ENCODE measurements at places on chromosomes 1 and 21. TPM values are rescaled to one million over a fixed set of nuclear protein-coding genes. Genes with fewer than 3 reads are reported as not detected.

- no peaks in the 10 kb centered on the region for H3K36me3 ChIP-seq
- no peak overlapping the region for H3K4me3 ChIP-seq
- no peaks in the 10 kb centered on the region for H3K27me3 ChIP-seq
- no peak overlapping the region for H3K27ac ChIP-seq
- no peaks in the 10 kb centered on the region for H3K4me1 ChIP-seq
- no peak for DNase-seq
These were observed 221.2 kb downstream of the FMN2 start for GRCh38 chr1:240312872-240313271.

- H3K4me1 ChIP-seq = no peaks in the 10 kb centered on the region
- no peaks in the 10 kb centered on the region for H3K27me3 ChIP-seq
- DNase-seq = no peak
- no peak overlapping the region for H3K4me3 ChIP-seq
These were observed 12.3 kb downstream of the PCSK9 start for GRCh38 chr1:55051621-55052020.

GRCh38 chr1:198534548-198535418 is 5.7 kb downstream of the ATP6V1G3 start:
- peak overlapping the region; percentile 69 for H3K4me3 ChIP-seq
- no peak for DNase-seq
- H3K36me3 ChIP-seq = peaks cover 19% of the 10 kb centered on the region
- peaks cover 58% of the 10 kb centered on the region for H3K4me1 ChIP-seq

DNA sequence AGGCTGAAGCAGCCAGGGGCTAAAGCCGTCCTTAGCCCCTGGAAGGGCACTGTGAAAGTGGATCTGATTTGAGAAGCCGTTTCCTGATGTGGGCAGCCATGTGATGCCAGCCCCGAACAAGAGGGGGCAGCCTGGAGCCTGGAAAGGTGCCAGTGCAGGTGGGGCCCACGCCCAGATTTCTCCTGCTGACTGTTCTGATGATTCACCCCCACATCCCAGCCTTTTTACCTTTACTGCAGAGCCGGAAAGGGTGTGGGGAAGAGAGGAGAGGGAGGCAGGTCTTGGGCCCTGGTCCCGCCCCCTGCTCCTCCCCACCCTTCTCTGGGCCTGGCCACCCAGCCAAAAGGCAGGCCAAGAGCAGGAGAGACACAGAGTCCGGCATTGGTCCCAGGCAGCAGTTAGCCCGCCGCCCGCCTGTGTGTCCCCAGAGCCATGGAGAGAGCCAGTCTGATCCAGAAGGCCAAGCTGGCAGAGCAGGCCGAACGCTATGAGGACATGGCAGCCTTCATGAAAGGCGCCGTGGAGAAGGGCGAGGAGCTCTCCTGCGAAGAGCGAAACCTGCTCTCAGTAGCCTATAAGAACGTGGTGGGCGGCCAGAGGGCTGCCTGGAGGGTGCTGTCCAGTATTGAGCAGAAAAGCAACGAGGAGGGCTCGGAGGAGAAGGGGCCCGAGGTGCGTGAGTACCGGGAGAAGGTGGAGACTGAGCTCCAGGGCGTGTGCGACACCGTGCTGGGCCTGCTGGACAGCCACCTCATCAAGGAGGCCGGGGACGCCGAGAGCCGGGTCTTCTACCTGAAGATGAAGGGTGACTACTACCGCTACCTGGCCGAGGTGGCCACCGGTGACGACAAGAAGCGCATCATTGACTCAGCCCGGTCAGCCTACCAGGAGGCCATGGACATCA is at the start of gene SFN:
Gene SFN (plus strand): TSS at position 369 of the 904 bp plus-strand sequence. CDS start 64 bp downstream, at position 433.
- peak within 1 kb of the TSS; percentile 94 for H3K4me3 ChIP-seq
- H3K4me1 ChIP-seq = peaks cover 40% of the 10 kb centered on the region

DNA sequence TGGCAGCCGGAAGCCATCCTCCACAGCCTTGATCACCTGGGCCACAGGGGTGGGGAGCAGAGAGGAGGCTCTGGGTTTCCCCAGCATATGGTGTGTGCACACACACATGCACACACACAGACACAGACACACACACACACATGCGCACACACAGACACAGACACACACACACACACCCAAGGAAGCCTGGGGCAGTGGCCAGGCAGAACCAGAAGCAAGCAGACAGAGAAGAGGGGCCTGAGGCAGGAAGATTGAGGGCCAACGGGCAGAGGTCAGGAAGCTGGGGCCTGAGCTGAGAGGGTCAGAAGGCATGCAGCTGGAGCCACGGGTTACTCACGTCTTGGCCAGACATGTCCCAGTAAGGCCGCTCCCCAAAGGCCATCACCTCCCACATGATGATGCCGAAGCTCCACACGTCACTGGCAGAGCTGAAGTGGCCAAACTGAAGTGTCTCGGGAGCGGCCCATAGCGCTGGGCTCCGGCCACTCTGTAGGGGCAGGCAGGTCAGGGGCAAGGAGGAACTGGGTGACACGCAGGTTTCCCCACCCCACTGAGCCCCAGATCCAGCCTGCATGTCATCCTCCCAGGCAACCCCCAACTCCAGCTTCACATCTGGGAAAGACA is 27.4 kb downstream of the CDCA8 start:
- no peaks in the 10 kb centered on the region for H3K36me3 ChIP-seq
- H3K27ac ChIP-seq = no peak overlapping the region
- peaks cover 5% of the 10 kb centered on the region for H3K27me3 ChIP-seq
- H3K4me3 ChIP-seq = no peak overlapping the region
- DNase-seq = no peak

DNA sequence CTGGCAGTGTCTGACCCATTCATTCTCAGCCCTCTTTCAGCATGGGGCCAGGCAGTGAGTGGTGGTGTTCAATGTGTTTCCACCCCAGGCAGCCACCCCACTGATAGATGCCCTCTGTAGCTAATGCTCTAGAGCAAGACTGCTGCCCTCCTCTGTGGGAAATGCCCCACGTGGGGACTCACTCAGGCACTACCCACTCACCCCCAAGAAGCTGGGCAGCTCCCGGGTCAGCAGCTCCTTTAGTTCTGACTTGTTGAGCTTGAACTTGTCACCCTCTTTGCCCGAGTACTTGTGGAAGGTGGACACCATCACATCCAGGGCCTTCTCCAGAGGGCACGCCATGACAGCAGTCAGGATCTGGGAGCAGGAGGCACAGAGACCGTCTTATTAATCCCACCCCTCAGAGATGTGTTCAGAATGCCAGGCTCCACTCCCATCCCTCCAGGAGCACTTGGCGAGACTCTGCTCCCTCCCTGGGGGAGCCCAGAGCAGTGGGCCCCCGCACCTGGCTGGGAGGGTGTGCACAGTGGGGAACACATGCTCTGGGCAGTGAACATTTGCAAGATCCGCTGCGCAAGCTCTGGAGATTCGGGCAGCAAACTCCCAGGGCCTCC is 1.0 kb downstream of the S100A4 start:
- DNase-seq = no peak
- H3K27me3 ChIP-seq = no peaks in the 10 kb centered on the region
- H3K36me3 ChIP-seq = peaks cover 45% of the 10 kb centered on the region
- H3K4me1 ChIP-seq = peaks cover 91% of the 10 kb centered on the region

DNA sequence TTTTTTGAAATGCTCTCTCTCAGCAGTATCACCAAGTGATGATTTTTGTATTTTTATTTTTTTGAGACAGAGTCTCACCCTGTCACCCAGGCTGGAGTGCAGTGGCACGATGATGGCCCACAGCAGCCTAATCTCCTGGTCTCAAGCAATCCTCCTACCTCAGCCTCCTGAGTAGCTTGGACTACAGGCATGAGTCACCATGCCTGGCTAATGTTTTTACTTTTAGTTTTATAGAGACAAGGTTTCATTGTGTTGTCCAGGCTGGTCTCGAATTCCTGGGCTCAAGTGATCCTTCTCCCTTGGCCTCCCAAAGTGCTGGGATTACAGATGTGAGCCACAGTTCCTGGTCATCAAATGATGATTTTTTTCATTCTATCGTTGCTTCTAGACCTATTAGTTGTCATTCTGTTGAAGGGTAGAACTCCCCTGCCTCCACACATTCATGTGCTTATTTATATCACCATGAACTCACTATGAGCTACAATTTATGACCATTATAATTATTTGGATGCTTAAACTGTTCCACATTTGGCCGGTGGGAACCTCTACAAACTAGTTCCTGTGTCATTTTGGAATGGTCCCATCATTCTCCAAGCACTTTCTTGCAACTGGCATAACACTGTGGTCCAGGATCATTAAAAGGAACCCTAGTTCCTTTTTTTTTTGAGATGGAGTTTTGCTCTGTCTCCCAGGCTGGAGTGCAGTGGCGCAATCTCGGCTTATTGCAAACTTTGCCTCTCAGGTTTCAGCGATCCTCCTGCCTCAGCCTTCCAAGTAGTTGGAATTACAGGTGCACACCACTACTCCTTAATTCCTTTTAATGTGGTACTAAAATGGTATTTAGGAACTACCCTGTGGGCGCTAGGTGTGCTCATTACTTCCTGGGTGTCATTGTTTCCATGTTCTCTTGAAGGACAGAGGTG is 20.2 kb upstream of the TOR3A start:
- no peaks in the 10 kb centered on the region for H3K4me1 ChIP-seq
- no peak for DNase-seq
- H3K27ac ChIP-seq = no peak overlapping the region
- no peaks in the 10 kb centered on the region for H3K27me3 ChIP-seq

DNA sequence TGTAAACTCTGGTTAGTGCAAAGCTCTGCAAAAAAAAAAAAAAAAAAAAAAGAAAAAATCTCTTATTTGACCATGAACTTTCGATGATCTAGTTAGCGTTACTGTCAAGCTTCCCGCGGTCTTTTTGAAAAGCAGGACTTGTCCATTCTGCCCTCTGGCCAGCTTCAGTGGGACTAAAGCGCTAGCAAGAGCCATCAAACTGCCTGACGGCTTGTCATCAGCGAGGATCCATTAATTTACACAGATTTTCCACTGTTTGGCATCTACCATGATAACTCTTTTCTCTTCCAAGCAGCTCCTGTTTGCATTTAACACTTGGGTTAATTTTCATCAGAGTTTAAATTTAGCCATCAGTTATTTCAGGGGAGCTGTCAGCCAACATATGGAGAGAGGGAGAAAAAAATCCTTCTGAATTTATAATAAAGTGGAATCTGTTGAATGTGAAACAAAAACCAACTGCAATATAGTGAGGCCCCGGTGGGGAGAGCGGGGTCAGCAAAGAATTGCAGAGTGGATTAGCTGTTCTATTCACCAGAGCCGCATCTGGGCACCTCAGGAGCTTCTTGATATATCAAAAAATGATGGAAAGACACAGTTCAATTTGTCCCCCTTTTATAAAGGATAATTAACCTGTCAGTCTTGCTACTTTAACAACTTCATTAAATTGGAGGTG is 298.2 kb downstream of the SPATA17 start:
- H3K4me3 ChIP-seq = no peak overlapping the region
- no peak overlapping the region for H3K27ac ChIP-seq
- H3K4me1 ChIP-seq = no peaks in the 10 kb centered on the region
- no peaks in the 10 kb centered on the region for H3K36me3 ChIP-seq

DNA sequence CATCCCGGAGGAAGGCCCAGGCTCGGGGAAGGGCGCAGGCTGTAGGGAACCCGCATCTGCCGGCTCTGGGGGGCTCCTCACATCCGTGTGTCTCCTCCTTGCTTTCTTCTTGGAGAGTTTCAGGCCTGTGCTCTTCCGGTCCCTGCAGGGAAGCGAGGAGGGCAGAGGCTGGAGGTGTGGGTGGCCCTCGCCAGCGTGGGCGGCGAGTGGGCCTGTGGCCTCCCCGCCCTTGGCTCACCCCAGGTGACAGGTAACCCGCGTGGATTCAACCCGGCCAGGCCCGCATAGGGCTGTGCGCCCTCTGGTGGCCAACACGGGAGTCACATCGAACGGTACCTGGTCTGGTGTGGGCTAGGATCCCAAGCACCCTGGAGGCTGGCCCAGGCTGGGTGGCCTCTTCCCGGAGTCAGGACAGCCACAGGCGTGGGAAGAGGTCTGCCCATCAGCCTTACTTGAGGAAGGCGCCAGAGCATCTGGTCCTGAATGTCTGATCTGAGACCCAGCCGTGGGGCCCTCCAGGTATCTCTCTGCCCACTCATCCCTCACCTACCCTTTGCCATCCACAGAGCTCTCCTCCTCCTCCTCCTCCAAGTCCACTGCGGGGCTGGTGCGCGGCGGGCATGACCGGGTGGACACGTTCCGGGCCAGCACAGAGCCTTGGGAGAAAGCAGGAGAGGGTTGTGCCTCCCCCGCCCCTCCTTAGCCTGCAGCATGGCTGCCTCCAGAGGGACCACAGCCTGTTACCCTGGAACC is 9.6 kb upstream of the TNFRSF25 start:
- peak overlapping the region; percentile 20 for H3K27ac ChIP-seq
- H3K4me3 ChIP-seq = no peak overlapping the region
- H3K4me1 ChIP-seq = peaks cover 2% of the 10 kb centered on the region
- no peaks in the 10 kb centered on the region for H3K36me3 ChIP-seq
- H3K27me3 ChIP-seq = no peaks in the 10 kb centered on the region

- H3K27ac ChIP-seq = no peak overlapping the region
- no peaks in the 10 kb centered on the region for H3K36me3 ChIP-seq
- no peak overlapping the region for H3K4me3 ChIP-seq
- no peak for DNase-seq
These were observed 24.0 kb upstream of the CPT2 start for GRCh38 chr1:53172426-53173128.

DNA sequence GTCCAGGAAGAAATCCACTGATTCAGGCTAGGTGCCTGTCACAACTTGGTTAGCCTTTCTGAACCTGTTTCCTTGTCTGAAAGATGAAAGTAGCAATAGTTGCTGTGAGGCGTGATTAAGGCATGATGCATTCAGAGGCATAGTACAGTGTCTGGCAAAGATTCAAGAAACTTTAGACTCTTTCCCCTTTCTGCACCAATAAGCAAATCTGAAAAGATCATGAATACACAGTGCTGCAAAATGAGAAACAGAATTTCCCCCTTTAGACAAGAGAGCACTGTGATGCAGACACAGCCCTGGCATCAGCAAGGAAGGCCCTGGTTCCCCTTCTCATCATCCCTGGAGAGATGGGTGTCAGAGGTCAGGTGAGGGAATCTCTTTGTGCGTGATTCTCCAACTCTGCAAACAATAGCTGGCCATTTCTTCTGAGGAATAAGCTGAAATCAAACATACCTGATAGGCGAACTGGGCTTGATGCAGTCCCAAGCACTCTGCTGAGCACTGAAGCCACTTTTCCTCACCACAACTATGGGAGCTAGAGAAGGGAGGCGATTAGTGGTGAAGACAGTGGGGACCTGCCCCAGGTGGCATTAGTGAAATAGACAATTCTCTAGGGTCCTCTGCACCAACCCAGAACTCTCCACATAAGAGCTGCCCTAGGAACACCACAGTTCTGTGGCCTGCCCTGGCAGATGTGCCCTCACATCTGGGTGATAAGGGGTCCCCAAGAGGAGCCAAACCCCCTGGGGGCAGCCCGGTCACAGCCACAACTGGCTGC is 41.7 kb downstream of the ITPKB start:
- H3K27ac ChIP-seq = peak overlapping the region; percentile 68
- H3K4me1 ChIP-seq = peaks cover 69% of the 10 kb centered on the region
- H3K4me3 ChIP-seq = no peak overlapping the region
- H3K36me3 ChIP-seq = peaks cover 56% of the 10 kb centered on the region
- no peak for DNase-seq
- no peaks in the 10 kb centered on the region for H3K27me3 ChIP-seq

The DNASE2B gene
- not detected for total RNA-seq

The RNF187 gene
- total RNA-seq = 139 TPM

The MIXL1 gene
- not detected for total RNA-seq

The PDPN gene
- not detected for total RNA-seq

The EPS8L3 gene
- not detected for total RNA-seq
